ENCODE measurements at places on chromosomes 6 and 20.

- no peak for DNase-seq
Measured at GRCh38 chr6:69584913-69585729, 211.7 kb downstream of the LMBRD1 start.

GRCh38 chr6:19851241-19852089 is 14.3 kb downstream of the ID4 start:
- no peak for DNase-seq

GRCh38 chr6:163958646-163959045 is 544.1 kb downstream of the QKI start:
- no peak for DNase-seq

DNA sequence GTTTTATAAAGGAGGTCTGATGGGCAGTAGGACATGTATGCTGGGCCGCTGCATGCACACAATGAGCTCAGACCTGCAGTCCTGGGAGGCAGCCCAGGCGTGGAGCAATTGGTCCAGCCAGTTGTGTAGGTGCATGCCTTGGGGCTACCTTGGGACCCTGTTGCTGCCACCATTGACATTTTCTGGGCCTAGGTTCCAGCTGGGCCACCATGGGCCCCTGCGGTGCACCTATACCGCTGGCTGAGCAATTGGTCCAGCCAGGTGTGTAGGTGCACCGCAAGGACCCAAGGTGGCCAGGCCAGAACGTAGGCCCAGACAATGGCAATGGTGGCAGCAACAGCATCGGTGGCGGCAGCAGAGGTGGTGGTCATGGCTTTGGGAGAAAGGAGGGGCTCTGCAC is 143.9 kb downstream of the PXDC1 start:
- DNase-seq = no peak

DNA sequence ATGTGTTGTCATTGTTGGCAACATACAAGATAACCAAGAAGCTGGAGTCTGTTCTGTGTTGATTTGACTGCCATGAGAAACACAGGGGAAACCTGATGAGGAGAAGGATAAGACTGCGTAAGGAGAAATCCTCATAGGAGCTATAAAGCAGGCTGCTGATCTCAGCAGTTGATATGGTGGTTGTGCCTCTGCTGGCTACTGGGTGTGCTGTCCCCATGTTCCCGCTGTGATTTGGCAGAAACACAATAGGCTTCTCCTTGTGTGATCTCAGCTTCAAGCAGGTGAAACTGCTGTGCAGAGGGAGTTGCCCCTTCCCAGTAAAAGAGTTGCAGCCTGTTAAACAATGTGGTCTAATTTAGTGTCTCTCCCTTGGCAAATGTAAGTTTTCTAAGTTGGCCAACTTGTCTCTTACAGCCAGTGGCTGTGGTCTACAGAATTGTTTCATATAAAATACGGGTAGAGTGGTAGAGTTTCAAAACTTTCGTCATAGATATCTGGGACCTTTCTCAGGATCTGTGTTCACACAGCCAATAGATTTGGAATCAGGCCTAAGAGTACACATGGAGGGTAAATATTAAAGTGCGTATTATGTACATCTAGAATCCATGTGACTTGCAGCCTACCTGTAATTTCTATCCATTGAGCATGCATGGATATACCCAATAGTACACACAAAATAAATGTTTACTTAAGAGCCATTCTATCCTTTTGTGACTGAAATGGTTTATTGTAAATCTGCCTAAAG is 78.4 kb downstream of the RNF144B start:
- DNase-seq = no peak

DNA sequence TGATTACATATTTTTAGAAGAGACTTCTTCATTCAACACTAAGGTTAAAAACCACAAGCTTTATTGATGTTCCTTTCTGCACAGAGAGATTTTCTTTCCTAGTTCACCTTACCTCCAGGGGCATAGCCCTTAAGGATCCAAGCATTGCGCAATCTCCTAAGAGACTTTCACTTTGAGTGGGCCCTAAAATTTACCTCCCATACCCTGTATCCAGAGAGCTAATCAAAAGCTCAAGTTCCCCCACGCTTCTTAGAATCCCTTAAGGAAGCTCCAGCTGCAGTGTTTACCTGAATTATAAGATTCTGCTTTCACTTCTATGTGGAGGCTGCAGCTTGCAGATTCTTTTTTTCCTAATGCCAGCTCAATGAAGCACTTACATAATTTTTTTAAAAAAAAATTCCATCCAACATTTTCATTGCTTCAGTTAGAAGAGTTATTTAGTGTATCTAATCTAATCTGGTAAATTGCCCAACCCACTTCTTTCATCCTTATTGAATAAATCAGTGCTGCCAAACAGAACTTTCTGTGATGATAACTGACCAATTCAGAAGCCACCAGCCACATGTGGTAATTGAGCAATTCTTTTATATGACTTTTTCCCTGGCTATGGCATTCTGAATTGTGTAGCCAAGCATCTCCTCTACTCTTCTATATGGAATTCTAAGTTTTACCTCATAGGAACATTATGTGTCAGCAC is 24.6 kb upstream of the SPTLC3 start:
- no peak for DNase-seq

DNA sequence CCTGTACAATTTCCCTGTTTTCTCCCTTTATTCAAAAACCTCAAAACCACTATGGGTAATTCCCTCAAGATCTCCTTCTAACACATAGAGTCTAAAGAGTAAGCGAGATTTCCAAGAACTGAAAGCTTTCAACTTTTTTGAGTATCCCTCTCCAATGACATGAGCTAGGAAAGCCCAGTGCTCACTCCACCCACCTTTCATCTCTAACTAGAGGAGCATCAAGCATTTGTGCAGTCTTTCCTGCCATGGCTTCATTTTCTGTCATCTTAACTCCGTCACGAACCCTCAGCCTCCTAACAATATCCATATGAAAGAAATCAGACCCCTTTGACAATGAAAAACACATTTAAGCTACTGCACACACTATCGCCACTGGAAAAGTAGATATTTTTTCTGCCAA is 91.9 kb upstream of the SUPT3H start:
- no peak for DNase-seq

Data from liver (tissue), 10 donors.